ENCODE measurements at places on chromosomes 11 and 22.
A peak's percentile ranks its signal among the peaks of the same experiment; 100 is the strongest.

GRCh38 chr11:36976741-36977140 lies 378.7 kb upstream of the RAG2 start:
- no peak for DNase-seq

DNA sequence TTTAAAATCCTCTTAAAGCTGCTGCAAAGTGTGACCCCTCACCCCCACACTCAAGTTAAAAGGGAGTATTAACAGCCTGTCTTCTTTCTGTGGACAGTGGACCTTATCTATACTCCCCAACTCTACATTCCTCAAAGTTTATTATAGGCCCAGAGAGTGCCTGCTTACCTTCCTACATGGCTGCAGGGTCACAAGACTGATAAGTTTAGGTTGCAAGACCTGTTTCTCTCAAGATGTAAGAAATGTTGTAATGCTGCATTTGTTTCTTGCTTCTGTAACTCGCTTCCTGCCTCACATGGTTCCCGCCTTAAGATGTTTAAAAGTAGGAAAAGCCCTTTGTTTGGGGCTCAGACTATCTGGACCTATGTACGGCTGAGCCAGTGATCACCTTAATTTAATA lies 10.1 kb upstream of the NXPE1 start:
- DNase-seq = no peak

DNA sequence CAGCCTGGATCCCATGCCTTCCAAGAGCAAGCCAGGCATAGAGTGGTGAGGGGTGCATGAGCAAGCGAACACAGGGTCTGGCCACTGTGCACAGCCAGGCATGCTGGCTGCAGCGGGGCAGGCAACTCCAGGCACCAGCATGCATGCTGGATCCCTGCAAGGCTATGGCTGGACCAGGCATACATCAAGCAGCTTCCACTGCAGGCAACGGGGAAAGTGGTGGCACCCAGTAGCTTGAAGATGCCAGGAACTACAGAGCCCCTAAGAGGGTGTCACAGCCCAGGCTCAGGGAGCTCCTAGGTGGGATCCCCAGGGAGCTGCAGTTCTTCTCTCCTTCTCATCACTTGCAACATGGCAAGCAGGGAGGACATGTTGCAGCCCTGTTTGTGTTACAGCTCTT lies 45.2 kb downstream of the CHST1 start:
- no peak for DNase-seq

DNA sequence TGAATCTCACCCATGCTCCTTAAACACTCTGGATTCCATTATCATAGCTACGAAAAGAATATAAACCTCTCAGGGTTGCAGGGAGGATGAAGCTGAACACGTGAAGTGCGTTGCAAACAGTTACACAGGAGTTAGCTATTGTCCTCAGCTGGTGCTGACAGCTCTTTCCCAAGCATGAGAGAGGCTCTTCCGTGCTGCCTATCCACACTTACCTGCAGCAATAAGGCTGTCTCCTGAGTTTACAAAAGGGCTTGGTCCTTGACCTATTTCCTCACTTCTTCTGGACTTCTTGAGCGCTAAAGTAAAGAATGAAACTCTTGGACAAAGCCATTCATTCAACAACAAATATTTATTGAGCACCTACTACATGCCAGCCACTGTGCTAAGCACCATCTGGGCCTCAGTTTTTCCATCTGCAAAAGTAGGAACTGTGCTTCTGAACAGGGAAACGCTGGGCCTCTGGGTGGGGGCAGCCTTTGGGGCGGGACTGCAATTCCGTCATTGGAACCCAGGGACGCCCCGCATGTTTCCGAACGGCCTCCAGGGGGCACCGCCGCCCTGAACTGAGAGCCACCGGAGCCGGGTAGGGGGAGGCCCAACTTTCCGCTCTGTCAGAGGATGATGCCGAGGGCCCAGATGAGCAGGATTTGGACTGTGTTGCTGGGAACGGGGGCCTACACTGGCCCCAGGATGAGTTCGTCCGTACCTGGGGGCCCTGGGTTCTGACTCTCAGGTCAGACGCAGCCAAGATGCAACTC lies 651 bp upstream of the ARL2 start:
- DNase-seq = peak; percentile 95

GRCh38 chr11:73258104-73259035 lies 13.8 kb upstream of the P2RY6 start:
- DNase-seq = no peak

GRCh38 chr22:20013382-20013871 lies 3.2 kb downstream of the ARVCF start:
- peak; percentile 78 for DNase-seq

DNA sequence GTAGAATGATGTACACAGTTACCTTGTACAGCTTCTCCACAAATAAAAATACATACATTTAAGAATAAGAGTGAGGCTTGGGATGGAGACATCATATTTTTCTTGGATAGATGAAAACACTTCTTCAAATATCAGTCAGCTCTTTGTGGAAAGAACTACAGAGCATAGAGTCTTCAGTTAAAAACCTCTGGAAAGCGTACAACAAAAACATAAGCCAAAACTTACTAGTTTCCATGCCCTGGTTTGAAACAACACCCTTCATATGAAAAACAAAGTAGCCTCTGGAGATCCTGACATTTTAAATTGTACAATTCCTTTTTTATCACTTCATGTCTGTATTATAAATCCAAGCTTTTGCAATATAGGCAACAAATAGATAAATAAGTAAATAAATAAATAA lies 7.0 kb upstream of the CEP126 start:
- DNase-seq = no peak

DNA sequence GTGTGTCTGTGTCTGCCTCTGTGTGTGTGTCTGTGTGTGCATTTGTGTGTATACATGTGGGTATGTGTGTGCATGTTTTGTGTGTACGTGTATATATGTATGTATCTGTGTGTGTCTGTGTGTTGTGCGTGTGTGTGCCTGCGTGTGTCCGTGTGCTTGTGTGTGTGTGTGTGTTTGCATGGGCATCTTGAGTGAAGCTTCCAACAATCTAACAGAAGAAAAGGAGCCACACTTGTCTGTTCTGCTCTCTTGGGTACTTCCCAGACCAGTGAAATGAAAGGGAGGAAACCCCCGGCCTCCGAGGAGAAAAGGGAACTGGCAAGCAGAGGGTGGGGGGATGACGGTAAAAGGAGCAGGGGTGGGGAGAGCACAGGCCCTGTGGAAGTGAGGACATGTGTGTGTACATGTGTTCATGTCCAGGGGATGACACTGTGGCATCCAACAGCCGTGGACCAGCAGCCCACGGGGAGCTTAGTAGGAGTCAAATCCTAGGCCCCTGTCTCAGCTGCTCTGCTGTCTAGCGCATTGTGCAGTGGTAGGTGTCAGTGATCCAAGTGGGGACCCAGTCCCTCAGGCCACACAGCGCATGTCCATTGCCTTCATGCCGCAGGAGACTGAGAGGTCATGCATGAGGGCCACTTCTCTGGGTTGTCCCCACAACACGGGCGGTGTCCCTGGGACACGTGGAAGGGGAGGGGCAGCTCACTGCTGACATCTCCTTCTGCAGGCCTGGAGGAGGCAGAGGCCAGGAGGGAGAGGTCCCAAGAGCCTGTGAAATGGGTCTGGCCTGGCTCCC lies 8.1 kb downstream of the CSF2RB start:
- DNase-seq = no peak

DNA sequence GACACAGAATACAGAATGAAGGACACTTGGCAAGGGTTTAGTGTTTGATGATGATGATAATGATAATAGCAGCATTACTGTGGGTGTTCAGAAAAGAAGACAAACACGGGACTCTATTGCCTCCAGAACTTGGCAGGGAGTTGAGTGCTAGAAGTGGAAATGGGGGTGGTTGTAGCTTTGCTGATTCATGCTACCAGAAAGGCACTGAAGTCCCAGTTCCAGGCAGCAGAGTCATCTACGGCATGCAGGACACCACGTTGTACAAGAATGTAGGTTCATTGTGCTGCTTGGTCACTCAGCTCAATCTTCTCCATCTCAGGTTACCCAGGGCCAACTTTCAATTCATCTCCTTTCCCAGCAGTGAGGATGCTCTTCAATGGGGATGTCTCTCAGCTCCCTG lies 115.7 kb downstream of the NTM start:
- DNase-seq = no peak

DNA sequence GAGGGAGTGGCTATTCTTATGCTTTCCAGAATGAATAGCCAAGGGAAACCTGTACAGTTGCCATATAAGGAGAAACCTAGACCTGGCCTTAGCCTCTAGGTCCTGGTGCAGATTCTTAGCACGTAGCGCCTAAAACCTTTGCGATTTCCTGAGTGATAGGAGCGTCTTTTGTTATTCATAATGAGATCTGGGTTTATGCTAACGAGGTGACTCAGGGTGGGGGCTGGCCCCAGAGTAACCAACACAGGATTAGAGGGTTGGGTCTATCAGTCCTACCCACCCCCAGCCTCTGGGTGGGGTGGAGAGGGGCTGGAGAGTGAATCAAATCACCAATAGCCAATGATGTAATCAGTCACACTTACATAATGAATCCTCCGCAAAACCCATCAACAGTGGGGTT lies 73.4 kb upstream of the PARVG start:
- DNase-seq = no peak

- DNase-seq = no peak
Observed at GRCh38 chr11:22703040-22703439, 36.6 kb downstream of the GAS2 start.

All from lower lobe of right lung (tissue), 2 donors.